ENCODE measurements at places on chromosomes 1 and 21.
A peak's percentile ranks its signal among the peaks of the same experiment; 100 is the strongest.

DNA sequence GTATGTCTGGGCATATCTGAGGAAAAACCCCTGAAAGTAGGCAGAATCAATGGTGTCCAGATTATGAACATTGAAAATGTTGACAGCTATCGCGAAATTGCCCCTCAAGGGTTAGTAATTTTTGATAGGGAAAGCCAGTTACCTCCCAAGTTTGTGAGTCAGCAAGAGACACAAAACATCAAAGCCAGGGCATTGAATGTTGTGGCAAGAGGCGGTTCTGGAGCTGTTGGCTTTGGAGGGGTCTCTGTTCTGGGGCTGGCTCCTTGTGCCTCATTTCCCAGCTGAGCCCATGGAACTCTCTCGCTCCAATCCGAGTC, 10.6 kb upstream of the S100A11 start:
- H3K27me3 ChIP-seq, result no peaks in the 10 kb centered on the region
- peak overlapping the region; percentile 81 for H3K27ac ChIP-seq
- H3K4me3 ChIP-seq, result peak overlapping the region; percentile 10
- peak; percentile 5 for DNase-seq

DNA sequence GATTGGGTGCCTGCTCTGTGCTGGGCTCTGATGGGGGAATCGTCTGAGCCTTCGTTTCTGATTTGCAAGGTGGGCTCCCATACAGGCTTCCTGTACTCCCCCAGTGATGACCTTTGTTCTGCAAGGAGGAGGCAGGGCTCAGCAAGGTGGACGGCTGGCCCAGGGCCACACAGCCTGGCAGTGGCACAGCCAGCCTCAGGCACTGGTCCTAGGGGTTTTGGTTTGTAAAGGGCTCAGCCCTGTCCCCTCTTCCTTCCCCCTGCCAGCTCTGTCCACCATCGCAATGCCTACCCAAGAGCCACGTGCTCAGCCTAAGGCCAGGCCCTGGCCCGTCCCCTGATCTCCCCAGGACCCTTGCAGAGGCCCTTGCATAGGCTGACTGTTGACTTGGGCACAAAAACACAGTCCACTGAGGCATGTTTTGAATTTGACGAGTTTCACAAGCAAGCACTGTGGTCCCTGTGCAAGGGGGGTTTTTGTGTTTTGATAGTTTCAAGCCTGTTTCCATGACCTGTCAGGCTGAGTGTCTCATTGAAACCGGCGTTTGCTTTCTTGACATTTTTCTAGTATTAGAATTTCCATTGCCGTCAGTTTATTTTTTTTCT, 39.5 kb upstream of the TNFRSF1B start:
- H3K27me3 ChIP-seq, result no peaks in the 10 kb centered on the region
- H3K4me1 ChIP-seq, result peaks cover 23% of the 10 kb centered on the region
- H3K27ac ChIP-seq, result no peak overlapping the region
- no peak for DNase-seq

DNA sequence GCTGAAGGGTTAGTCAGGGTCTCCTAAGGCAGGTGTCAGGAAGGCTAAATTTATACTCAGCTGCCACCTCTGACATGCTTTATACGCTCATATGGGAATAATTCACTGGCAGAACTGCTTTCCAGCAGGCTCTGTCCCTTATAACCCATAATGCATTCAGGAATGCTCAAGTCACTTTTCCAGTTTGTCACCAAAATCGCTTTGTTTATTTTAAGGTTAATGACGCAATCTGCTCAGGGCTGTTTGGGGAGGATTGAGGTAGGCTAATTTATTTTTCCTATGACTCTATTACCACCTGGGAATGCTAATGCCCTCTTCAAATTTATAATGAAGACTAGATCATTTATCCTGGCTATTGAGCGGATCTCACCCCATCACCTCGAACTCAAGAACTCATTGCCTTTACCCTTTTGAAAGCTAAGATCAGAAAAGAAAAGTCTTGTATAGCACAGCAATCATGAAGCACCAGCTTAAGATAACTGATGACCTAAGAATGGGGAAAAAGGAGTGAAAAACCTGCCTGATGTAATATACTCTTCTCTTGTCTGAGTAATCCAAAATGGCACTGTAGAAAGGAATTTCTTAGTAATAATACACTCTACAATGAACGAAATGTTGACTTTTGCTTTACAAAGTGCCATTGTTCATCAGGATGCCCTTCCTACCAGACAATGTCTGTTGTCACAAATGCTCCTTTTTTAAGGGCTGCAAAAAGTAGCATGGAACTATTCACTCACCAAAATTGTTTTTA, 97.9 kb upstream of the EXO1 start:
- no peak for DNase-seq
- H3K4me3 ChIP-seq, result no peak overlapping the region
- no peaks in the 10 kb centered on the region for H3K27me3 ChIP-seq
- no peak overlapping the region for H3K27ac ChIP-seq
- H3K4me1 ChIP-seq, result no peaks in the 10 kb centered on the region

DNA sequence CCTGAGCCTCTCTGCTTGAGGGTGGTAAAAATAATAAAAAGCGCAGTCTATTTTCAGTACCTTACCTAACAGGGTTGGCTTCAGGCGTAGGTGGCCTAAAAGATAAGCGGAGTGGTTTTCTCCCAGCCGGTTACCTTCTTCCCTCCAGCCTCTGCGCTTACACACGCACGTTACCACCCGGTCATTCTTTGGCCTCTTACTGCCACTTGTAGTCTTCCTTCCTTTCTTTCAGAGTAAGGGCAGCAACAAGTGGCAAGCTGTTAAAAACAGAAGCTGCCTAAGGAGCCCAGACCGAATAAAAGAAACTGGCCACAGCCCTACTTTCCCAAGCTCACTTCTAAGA, 35.4 kb downstream of the CLCA1 start:
- DNase-seq, result no peak
- no peaks in the 10 kb centered on the region for H3K36me3 ChIP-seq
- no peaks in the 10 kb centered on the region for H3K27me3 ChIP-seq
- H3K4me1 ChIP-seq, result no peaks in the 10 kb centered on the region

- H3K27me3 ChIP-seq, result no peaks in the 10 kb centered on the region
- peaks cover 8% of the 10 kb centered on the region for H3K4me1 ChIP-seq
- DNase-seq, result no peak
- H3K36me3 ChIP-seq, result no peaks in the 10 kb centered on the region
- no peak overlapping the region for H3K27ac ChIP-seq
- H3K4me3 ChIP-seq, result no peak overlapping the region
These were observed 61.1 kb downstream of the TOMM20 start for GRCh38 chr1:235067396-235068157.

DNA sequence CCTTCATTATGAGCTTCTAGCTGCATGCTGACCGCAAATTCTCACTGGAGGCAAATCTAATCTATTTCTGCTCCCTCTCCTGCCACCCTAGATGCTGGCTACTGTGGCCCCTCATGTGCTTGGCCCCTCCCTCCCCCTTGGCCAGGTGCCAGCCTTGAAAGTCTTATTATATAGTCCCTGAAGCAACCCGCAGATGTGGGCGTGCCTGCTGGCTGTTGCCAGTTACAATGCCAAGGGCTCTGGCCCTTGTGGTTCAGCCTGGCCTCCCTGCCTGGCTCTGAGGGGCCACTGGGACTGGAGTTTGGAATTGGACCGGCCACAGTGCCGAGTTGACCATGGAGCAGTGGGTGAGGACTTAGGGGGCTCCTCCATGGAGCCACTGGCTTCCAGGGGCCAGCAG, 78.9 kb upstream of the ACTRT2 start:
- no peaks in the 10 kb centered on the region for H3K27me3 ChIP-seq
- no peaks in the 10 kb centered on the region for H3K4me1 ChIP-seq
- no peak for DNase-seq
- H3K36me3 ChIP-seq, result no peaks in the 10 kb centered on the region

GRCh38 chr1:8312235-8313218, 5.4 kb upstream of the SLC45A1 start:
- H3K27me3 ChIP-seq, result peaks cover 8% of the 10 kb centered on the region
- H3K4me1 ChIP-seq, result peaks cover 1% of the 10 kb centered on the region
- no peak overlapping the region for H3K4me3 ChIP-seq
- H3K36me3 ChIP-seq, result no peaks in the 10 kb centered on the region
- H3K27ac ChIP-seq, result no peak overlapping the region
- no peak for DNase-seq

DNA sequence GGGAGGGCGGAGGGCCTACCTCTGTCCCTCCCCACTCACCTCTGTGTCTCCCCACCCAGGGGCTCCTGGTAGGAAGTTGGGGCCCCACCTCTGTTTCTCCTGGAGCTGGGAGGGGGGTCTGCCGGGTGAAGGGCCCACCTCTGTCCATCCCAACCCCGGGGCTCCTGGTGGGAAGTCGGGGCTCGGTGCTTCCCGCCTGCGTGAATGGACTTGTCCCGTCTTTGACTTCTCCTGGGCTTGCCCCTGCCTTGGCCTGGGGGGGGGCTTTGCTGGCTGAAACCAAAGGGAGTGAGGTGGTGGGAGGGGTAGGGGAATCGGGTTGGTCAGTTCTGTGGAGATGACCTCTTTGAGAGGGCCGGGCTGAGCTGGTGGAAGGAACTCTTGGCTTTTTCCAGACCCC, 5.8 kb downstream of the AGRN start:
- H3K27me3 ChIP-seq, result no peaks in the 10 kb centered on the region
- DNase-seq, result no peak
- no peak overlapping the region for H3K27ac ChIP-seq
- no peaks in the 10 kb centered on the region for H3K4me1 ChIP-seq
- H3K4me3 ChIP-seq, result no peak overlapping the region

- no peak overlapping the region for H3K27ac ChIP-seq
- no peaks in the 10 kb centered on the region for H3K36me3 ChIP-seq
- H3K4me3 ChIP-seq, result no peak overlapping the region
- no peak for DNase-seq
- no peaks in the 10 kb centered on the region for H3K4me1 ChIP-seq
- no peaks in the 10 kb centered on the region for H3K27me3 ChIP-seq
These were observed 124.0 kb downstream of the CNIH3 start for GRCh38 chr1:224739997-224740684.

DNA sequence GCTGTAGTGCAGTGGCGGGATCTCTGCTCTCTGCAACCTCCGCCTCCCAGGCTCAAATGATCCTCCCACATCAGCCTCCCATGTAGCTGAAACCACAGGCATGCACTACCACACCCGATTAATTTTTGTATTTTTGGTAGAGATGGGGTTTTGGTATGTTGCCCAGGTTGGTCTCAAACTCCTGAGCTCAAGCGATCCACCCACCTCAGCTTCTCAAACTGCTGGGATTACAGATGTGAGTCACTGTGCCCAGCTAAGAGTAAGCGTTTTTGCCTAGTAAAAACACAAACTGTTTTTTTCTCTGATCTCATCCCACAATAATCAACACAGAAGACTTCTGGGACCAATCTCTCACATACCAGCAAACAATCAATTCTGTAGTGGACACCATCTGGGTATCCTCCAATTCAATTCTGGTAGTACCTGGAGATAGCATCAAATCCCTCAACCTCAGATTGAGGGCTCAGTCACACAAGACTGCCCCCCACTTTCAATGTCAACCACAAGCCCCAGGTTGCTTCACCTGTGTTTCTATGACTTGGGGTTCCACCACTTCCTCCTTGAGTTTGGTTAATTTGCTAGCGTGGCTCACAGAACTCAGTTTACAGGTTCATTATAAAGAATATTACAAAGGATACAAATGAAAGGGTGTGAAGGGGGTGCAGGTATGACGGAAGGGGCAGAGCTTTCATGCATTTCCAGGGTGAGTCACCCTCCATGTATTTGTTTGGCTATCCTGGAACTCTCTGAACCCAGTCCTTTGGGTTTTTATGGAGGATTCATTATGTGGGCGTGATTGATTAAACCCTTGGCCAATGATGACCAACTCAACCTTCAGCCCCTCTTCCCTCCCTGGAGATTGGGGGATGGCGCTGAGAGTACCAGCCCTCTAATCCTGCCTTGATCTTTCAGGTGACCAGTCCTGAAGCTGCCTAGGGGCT, 40.0 kb upstream of the RHOU start:
- no peaks in the 10 kb centered on the region for H3K27me3 ChIP-seq
- H3K4me3 ChIP-seq, result no peak overlapping the region
- DNase-seq, result no peak
- no peaks in the 10 kb centered on the region for H3K4me1 ChIP-seq

- no peaks in the 10 kb centered on the region for H3K4me1 ChIP-seq
- no peak overlapping the region for H3K27ac ChIP-seq
- no peak overlapping the region for H3K4me3 ChIP-seq
- no peaks in the 10 kb centered on the region for H3K27me3 ChIP-seq
- DNase-seq, result no peak
These were observed 35.5 kb downstream of the COLGALT2 start for GRCh38 chr1:184002071-184002470.

- no peaks in the 10 kb centered on the region for H3K36me3 ChIP-seq
- H3K27me3 ChIP-seq, result no peaks in the 10 kb centered on the region
- no peak for DNase-seq
- no peaks in the 10 kb centered on the region for H3K4me1 ChIP-seq
- no peak overlapping the region for H3K27ac ChIP-seq
- H3K4me3 ChIP-seq, result no peak overlapping the region
These were observed 971.4 kb downstream of the TTLL7 start for GRCh38 chr1:83027511-83027910.

DNA sequence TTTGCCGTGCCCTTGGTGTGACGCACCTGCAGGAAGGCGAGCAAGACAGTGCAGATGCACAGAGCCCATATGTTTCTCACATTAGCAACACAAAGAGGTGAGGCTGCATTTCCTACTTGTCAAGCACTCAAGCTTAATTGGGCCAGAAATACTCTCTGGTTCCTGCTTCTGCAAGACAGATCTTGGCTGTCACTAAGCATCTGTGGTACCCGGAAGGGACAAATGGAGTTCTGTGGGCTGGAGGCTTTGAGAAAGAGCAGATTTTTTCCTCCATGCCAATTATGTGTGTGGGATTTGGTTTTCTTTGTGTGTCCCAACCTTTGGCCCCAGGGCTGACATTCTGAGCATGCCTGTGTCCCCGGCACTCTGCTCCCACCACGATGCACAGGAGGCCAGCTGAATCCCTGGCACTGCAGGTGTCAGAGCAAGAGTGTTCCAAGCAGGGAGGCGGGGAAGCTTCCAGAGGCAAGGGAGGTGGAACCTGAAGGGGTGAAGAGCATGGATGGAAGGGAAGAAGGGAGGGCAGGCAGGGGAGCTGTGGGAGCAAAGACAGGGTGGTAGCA, 52.0 kb upstream of the STUM start:
- H3K36me3 ChIP-seq, result no peaks in the 10 kb centered on the region
- no peaks in the 10 kb centered on the region for H3K4me1 ChIP-seq
- H3K27me3 ChIP-seq, result no peaks in the 10 kb centered on the region
- no peak overlapping the region for H3K4me3 ChIP-seq

DNA sequence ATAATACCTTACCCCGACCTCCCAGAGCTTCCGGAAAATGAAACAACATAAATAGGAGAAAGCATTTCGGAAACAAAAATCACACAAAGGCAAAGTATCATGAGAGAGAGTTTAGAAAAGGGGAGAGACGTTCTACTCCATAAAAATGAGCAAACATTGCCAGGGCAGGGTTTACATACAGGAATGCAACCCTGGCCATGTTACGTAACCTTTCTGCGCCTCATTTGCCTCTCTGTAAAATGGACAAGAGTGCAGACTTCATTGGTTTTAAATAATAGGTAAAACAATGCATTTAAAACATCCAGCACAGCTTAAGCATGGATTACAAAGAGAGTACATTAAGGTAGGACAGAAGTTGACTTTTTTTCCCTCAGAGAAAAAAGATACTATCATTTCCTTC, 45.6 kb downstream of the PHC2 start:
- H3K27me3 ChIP-seq, result no peaks in the 10 kb centered on the region
- H3K27ac ChIP-seq, result no peak overlapping the region
- H3K4me3 ChIP-seq, result no peak overlapping the region

Data from naive thymus-derived CD4-positive, alpha-beta T cell (primary cell).